Regular cardiac myocyte (primary cell): ENCODE measurements at places on chromosomes 1 and 21. TPM values are rescaled to one million over a fixed set of nuclear protein-coding genes. Genes with fewer than 3 reads are reported as not detected.

Gene ANGPTL7
- total RNA-seq: under 0.01 TPM in 1 of 2 replicates, not detected in the other

Gene SPRR2E
- total RNA-seq: not detected in 2 replicates

Gene PRR9
- not detected in 2 replicates for total RNA-seq

Gene RBM11
- total RNA-seq: 0.19 and 0.85 TPM in 2 replicates

Gene GPR37L1
- total RNA-seq: not detected in 2 replicates

Gene DDOST
- 228 and 388 TPM in 2 replicates for total RNA-seq

Gene FUCA1
- 7.3 and 34.4 TPM in 2 replicates for total RNA-seq

Gene OR10R2
- total RNA-seq: not detected in 2 replicates

Gene TIPRL
- total RNA-seq: 37.0 and 38.3 TPM in 2 replicates

Gene RNU1-2
- total RNA-seq: under 0.01 TPM in 2 replicates

Gene TMPRSS15
- total RNA-seq: not detected in 2 replicates

Gene AMY2A
- total RNA-seq: not detected in 2 replicates

Gene KIF2C
- total RNA-seq: 4.8 and 47.9 TPM in 2 replicates

Gene ITLN2
- total RNA-seq: 1.4 TPM in 1 of 2 replicates, not detected in the other

Gene TTC24
- total RNA-seq: not detected in 2 replicates

Gene FCRL1
- total RNA-seq: not detected in 2 replicates

Gene C1orf94
- not detected in 2 replicates for total RNA-seq

Gene RNF2
- total RNA-seq: 22.8 and 25.1 TPM in 2 replicates

Gene KCNN3
- under 0.01 and 0.28 TPM in 2 replicates for total RNA-seq
